Posterior vena cava (tissue), 2 donors: ENCODE measurements at places on chromosomes 11 and 22. TPM values are rescaled to one million over a fixed set of nuclear protein-coding genes. Genes with fewer than 3 reads are reported as not detected.

Gene NRGN
- total RNA-seq = 7.6 TPM

DNA sequence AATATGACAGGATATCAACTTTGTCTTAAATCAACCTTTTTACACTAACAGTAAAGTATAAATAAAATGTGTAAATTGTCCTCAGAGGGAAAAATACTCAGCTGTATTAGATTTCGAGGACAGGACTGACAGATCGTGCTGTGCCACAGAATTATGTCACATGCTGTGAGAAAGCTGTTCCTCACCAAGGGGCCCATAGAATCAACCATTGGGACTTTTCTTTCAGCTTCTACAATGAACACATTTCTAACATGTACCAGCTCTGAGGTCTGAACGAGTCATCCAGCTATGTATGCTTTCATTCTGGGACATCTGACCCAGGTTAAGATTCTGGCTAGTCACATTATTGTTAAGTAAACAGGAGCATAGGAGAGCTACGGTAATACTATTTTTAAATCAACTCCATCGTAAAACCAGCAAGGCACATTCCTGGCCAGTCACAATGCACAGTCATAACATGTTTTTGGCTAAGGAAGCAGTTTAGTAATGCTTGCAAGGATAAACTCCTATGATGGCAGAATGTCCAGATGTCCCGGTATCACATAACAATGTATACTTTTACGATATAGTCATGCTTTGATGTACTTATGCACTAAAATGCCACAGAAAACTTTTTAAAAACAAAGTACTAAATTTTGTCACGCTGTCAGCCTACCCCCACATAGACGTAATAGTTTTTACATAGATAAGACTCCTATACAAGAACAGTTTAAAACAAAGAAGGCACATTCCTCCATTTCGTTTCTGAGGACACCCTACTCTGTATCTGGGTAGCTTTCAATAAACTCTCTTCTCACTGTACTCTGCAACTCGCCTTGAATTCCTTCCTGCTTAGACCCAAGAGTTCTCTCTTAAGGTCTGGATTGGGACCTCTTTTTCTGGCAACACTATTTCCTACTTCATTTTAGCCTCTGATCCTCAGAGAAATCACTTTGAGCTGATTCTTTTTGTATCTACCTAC is 27.4 kb downstream of the ZNF214 start:
- no peak for DNase-seq

GRCh38 chr22:41241133-41241676 is 474 bp upstream of the CHADL start:
- no peak for DNase-seq

GRCh38 chr22:43848366-43849171 is 13.7 kb downstream of the SULT4A1 start:
- peak; percentile 55 for DNase-seq

DNA sequence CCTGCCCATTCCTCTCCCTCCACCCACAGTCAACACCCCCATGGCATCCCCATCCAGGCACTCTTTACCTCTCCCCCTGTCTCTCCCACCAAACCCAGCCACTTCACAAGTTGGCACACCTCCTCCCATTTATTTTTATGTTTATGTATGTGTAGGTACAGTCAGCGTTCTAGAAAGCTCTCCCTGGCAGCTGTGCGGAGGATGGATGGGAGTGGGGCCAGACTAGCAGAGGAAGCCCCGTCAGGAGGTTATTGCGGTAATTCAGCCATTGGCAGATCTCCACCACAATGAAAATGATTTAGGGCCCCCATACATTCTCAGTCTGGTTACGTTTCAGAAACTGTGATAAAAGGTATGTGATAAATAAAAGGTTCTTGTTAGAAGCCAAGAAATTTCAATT is 51.3 kb downstream of the BTG4 start:
- no peak for DNase-seq
